Activated T-helper 2 cell treated with anti-CD3 and anti-CD28 coated beads, Interferon-gamma antibody, Interleukin-2, Interleukin-4, amounts not matched to agents 10 μg/mL and 5 μg/mL and 100 μg/mL, durations not matched to agents 14 hours and 24 hours and 36 hours (primary cell): ENCODE measurements at places on chromosomes 11 and 22.

- peaks cover 55% of the 10 kb centered on the region for H3K4me1 ChIP-seq
- peak overlapping the region; percentile 76 for H3K27ac ChIP-seq
- DNase-seq, result no peak
- no peaks in the 10 kb centered on the region for H3K27me3 ChIP-seq
- no peak overlapping the region for H3K4me3 ChIP-seq
- peaks cover 49% of the 10 kb centered on the region for H3K36me3 ChIP-seq
These were observed 10.5 kb downstream of the NUMA1 start for GRCh38 chr11:72069787-72070251.

DNA sequence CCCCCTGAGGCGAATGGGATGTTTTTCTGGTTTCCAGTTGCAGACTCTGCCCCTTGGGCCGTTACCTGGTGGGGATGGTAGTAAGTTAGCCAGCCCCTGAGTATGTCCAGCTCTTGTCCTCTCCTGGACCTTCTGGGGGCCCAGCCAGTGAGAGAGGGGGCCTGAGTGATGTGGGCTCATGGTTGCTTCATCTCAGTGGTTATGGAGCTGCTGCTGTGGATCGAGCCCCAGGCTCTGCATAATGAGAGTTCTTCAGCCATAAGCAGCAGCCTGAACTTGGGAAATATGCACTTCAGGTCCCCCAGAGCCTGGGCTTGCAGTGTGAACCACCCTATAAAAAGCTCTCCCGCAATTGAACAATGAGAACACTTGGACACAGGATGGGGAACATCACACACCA, 5.9 kb downstream of the TMPRSS13 start:
- DNase-seq, result no peak
- no peak overlapping the region for H3K27ac ChIP-seq
- H3K4me3 ChIP-seq, result no peak overlapping the region
- H3K36me3 ChIP-seq, result no peaks in the 10 kb centered on the region
- no peaks in the 10 kb centered on the region for H3K27me3 ChIP-seq

GRCh38 chr11:70186420-70186819, 16.7 kb upstream of the FADD start:
- H3K4me3 ChIP-seq, result no peak overlapping the region
- DNase-seq, result no peak
- H3K27me3 ChIP-seq, result no peaks in the 10 kb centered on the region
- H3K4me1 ChIP-seq, result peaks cover 2% of the 10 kb centered on the region

DNA sequence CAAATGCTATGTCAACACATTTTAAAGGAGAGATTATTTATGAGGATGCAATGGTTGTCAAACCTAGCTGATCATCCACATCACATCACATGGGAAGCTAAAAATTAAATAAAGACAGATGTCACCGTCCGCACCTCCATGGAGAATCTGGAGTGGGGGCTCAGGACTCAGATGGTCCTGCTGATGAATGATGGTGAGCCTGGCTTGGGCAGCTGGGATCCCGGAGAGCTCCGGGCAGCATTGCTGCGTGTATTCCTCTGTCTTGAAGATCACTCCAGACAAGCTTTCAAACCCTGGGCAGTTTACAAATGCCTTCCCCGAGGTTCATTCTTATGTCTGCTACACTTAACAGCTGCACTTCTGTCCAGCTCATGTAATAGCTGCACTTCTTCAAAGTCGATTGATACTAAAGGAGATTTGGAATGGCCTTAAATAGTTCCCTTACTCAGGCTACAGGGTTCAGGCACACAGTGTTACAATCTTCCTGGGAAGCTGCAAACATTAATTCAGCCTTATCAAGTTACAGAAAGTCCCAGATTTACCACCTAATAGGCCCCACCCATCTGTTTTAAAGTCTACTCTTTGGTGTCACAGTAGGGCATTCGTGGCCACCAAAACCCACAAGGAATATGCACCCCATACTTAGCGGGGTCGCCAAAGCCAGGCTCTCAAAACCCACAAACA, 34.7 kb upstream of the CSNK2A3 start:
- H3K4me1 ChIP-seq, result no peaks in the 10 kb centered on the region
- no peak overlapping the region for H3K4me3 ChIP-seq
- no peak overlapping the region for H3K27ac ChIP-seq
- no peaks in the 10 kb centered on the region for H3K36me3 ChIP-seq
- DNase-seq, result no peak

GRCh38 chr11:67016550-67016949, 6.4 kb upstream of the SYT12 start:
- no peak for DNase-seq
- peaks cover 19% of the 10 kb centered on the region for H3K27me3 ChIP-seq
- no peak overlapping the region for H3K27ac ChIP-seq
- H3K36me3 ChIP-seq, result no peaks in the 10 kb centered on the region
